ENCODE measurements at places on chromosomes 4 and X. TPM values are rescaled to one million over a fixed set of nuclear protein-coding genes. Genes with fewer than 3 reads are reported as not detected.

GRCh38 chr4:158314756-158315487 lies 104.6 kb downstream of the TMEM144 start:
- no peak for DNase-seq

The TLR10 gene
- not detected for total RNA-seq

DNA sequence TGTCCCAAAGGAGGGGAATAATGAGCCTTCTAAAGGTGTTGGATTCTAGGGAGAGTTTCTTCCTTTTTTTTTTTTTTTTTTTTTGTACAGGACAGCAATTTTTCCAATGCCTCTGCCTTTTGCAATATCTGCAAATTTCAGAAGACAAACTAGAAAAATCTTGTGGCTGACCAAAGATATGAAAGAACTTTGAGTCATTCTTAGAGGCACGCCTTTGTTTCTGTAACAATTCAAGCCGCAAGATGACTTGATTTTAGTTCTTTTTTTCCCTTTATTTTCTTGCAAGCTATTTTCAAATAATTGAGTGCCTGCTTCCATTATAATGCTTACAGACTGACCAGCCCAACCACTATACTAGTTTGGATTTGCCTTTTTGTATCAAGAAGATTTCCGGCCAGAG lies 47.6 kb upstream of the UXT start:
- DNase-seq, result no peak

GRCh38 chrX:39397561-39398199 lies 596.4 kb downstream of the MID1IP1 start:
- peak; percentile 19 for DNase-seq

GRCh38 chr4:68451246-68452211 lies 4.3 kb downstream of the TMPRSS11E start:
- peak; percentile 15 for DNase-seq

The ERAS gene
- total RNA-seq, result not detected

The CFAP47 gene
- total RNA-seq, result 0.07 TPM

The CENPU gene
- total RNA-seq, result 74.8 TPM

DNA sequence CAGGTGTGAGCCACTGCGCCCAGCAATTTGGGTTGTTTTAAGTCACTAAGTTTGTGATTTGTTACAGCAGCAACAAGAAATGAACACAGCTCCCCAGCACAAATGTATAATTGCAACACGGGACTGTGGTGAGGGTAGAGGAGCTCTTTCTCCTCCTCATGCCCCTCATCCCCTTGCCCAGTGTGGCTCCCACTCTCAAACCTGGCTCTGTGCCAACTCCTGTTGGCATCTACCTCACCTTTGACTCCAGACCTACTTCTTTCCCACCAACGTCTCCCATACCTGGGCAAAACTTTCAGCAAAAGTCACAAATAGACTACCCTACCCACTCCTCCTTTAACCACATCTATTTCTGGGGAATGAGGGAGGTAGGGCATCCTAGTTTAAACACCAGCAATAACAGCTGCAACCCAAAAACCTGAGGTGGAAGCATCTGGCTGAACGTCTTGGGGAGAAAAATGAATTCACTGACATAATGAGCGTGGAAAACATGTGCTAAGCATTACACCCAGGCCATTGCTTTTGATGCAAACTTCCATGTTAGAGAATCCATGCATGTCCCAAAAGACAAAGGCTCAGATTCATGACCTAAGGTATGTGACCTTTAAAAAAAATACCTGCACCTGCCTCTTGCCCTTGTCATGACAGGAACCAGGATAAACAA lies 19.2 kb downstream of the LNX1 start:
- DNase-seq, result no peak

GRCh38 chr4:189073739-189074138 lies 866.9 kb upstream of the FRG1 start:
- no peak for DNase-seq

The GC gene
- not detected for total RNA-seq

DNA sequence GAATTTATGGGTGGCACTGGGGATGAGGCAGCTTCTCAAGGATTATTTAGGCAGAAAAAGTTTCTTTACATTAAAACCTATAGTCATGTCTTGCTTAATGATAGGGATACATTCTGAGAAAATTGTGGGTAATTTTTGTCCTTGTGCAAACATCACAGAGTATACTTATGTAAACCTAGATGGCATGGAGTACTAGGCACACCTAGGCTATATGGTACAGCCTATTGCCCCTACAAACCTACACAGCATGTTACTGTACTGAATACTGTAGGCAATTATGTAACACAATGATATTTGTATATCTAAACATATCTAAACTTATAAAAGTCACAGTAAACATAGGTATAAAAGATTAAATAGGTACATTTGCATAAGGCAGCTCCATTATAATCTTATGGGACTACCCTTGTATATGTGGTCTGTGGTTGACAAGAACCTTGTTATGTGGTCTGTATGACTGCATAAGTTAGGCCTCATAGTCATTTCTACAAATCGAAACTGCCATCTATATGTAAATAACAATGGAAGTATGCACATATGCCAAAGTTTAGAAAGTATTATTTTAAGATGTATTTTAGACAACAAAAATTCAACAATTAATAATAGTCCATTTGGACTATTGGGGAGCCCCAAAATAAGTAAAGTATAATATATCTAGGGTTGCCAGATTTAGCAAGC lies 87.3 kb downstream of the CFAP299 start:
- DNase-seq, result no peak

- no peak for DNase-seq
Observed at GRCh38 chrX:128699716-128700285, 647.6 kb upstream of the ACTRT1 start.

GRCh38 chr4:102217775-102218355 lies 127.4 kb downstream of the SLC39A8 start:
- no peak for DNase-seq

GRCh38 chr4:96993560-96993959 lies 1149.7 kb downstream of the STPG2 start:
- no peak for DNase-seq

- no peak for DNase-seq
Observed at GRCh38 chr4:83217721-83218522, 66.7 kb downstream of the COQ2 start.

DNA sequence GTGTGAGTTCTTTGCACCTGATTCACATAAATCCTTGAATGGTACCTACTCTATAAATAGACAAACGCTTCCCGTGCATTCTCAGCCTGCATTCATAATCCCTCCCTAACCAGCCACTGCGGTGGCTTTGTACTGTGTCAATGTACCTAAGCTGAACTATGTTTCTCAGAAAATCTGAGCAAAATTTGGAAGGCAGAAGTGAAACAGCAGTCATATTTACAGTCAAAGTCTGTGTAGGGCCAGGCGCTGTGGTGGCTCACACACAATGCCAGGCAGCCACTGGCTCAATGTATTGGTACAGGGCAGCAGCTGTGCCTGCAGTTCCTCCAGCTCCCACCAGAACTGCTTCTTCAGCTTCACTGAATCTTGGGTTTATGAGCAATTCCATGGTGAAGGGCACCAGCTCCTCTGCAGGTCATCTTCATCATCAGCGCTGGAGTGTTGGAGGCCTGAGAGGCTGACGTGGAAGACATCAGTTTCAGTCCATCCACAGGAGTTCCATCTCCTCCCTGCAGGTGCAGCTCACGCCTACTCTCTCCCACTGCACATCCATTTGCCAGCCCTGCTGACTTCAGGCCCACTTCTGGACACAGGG lies 32.3 kb upstream of the IRF2 start:
- DNase-seq, result peak; percentile 57

DNA sequence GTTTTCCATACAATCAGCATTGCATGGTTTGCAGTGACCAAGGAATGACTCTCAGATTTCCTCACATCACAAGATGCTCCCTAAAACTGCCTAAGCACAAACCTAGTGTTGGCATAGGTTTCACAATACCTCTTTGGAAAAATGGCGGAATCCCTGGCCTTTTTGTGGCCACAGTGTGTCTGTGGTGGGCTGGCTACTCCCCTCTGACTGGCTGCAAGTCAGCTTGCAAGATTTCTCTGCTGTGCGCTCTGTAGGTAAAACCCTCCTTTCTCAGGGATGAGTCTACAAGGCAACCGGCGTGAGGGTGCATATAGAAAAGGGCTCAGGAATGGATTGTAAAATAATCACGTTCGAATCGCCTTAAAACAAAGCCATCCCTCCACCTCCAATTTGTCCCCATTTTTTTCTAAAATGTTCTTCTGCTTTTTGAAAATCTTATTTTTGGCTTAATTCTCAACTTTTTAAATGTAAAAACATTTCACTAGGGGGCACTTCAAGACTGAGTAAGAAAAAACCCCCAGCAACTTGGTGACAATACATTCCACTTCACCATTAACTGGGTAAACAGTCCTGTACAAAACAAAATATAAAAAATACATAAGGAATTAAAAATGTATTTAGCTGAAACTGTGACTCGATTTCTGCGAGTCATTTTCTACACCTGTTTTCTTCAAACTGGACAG lies 235.6 kb downstream of the STIM2 start:
- no peak for DNase-seq

The TMEM35A gene
- 1.4 TPM for total RNA-seq
